ENCODE measurements at places on chromosomes 7 and 10. TPM values are rescaled to one million over a fixed set of nuclear protein-coding genes. Genes with fewer than 3 reads are reported as not detected.
A peak's percentile ranks its signal among the peaks of the same experiment; 100 is the strongest.

THSD7A gene
- 6.9 TPM for total RNA-seq

LIPF gene
- not detected for total RNA-seq

ANKMY2 gene
- total RNA-seq = 18.4 TPM

PCDH15 gene
- total RNA-seq = not detected

PTN gene
- total RNA-seq = 0.48 TPM

TMEM213 gene
- 2.3 TPM for total RNA-seq

CUZD1 gene
- 1.8 TPM for total RNA-seq

ZNF3 gene
- 43.6 TPM for total RNA-seq

MKLN1 gene
- total RNA-seq = 78.1 TPM

GIMAP5 gene
- total RNA-seq = 36.0 TPM

ZMYND11 gene
- total RNA-seq = 96.2 TPM

GRCh38 chr7:15096853-15097252 lies 194.3 kb upstream of the DGKB start:
- no peak for DNase-seq

DNA sequence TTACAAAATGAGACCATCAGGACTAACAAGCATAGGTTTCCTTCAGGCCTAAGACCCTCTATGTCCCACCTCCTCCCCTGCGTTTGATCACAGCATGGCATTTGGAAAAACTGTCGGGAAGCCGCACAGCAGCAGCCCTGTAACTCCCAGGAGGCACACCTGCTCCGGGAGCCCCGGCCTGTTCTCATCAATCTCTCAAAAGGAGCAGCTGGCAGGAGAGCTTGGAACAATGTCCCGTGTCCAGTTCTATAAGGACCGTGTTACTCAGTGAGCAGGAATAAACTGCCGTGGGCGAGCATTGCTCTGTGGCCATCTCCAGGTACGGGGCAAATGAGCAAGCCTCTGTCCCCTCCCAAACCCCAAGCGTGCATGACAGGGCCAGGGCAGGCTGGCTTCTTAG lies 236.9 kb downstream of the SFMBT2 start:
- no peak for DNase-seq

DNA sequence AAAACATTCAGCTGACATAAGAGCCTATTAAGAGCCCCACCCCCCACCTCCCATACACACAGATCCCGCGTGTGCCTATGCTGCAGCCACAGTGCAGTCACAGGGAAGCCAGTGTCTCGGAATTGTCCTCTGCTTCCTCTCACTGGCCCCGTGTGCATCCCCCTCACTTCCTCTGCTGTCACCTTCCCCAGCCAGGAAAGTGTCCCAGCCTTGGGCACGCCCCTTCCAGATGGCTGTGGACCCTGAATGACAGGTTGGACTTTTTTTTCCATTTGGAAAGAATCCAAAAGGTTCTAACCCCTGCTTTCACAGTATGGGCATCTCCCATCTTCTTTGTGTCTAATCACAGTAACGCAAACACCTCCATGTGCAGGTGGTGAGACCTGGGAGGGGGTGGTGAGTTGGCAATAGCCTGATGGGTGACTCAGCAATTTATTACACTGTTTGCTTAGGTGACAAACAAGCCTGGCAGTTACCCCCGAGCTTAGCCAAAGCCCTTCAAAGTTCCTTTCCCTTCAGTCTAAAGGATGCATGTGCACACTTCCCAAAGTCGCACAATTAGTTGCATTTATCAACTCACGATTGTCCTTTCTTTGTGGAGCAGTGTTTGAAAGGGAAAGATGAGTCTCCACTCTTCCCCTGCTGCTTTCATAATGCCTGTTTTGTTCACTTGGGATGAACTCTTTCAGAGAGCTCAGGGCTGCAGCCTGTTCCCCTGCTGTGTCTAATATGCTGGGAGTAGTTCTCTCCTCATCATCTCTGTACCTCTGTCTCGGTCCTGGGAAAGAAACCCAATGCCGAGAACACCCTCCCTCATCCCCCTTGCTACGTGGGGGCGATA lies 67.5 kb upstream of the EFCAB10 start:
- no peak for DNase-seq

DNA sequence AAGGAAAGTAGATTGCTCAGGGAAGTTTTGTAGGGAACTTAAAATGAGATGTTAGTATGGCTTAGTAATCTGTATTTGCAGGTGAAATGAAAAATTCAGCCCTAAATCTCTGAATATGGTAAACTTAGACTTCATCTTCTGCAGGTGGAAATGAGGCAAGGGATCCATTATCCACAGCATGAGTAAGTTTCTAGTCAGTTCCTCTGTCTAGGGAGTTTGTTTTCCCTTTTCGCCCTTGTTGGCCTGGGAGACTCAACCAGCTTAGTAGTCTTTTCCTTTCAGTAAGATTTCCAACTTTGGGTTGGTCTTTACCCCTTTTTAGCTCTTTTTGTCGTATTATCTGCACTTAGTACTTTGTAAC lies 65.6 kb downstream of the ZEB1 start:
- DNase-seq = no peak

- DNase-seq = no peak
Observed at GRCh38 chr10:74586088-74586585, 240.3 kb upstream of the KAT6B start.

- DNase-seq = no peak
Observed at GRCh38 chr7:31443457-31443856, 70.4 kb upstream of the ITPRID1 start.

DNA sequence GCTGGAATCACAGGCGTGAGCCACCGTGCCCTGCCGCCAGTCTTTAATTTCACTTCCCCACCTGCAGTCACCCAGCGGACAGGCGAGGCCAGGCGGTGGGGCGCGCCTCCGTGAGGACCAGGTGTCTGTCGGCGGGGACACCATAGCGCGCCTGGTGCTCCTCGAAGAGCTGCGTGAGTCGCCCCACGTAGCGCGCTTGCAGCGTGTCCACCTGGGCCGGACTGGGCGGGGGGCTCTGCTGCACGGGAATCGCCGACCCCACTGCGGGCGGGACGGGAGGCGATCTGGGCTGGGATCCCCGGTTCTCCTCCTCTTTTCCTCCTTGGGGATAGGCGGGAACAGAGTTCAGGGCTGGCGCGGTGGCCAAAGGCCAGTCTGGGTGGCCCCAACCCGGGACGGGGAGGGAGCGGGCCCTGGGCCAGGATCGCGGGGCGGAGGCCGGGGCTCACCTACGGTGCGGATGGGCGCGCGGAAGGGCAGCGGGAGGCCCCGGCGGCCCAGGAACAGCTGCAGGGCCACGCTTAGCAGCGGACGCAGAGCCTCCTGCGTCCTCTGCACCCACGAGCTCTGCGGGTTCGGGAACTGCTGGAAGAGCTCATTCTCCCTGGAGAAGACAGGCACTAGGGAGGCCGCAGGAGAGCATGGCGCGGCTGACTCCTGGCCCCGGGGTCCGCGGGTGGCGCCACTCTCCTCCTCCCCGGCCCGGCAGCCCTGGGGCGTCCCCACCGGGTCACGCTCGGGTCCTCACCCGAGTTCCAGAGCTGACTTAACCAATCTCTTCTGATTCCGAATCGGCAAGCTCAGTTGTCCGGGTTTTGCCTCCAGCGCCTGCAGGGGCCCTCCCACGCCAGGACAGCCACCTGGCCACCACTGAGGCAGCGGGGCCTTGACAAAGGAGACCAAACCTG lies 1.1 kb upstream of the MOGAT3 start:
- DNase-seq = no peak

DNA sequence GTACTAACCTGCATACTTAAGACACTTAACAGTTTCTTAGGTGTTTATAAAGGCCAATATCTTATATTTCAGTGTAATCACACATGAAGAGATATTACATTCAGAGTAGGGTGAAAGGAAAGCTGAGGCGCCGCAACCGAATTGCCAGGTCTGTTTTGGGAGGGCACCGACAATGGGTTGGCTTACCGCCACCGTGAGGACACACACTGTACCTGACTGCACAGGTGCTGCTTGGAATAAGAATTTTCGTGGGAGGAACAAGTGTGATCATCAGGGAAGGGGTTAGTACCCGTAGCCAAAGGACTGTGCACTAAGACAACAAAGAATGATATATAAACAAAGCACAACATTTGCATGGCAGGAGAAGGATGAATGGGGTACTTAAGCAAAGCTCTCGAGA lies 591.8 kb downstream of the SUGCT start:
- DNase-seq = no peak

DNA sequence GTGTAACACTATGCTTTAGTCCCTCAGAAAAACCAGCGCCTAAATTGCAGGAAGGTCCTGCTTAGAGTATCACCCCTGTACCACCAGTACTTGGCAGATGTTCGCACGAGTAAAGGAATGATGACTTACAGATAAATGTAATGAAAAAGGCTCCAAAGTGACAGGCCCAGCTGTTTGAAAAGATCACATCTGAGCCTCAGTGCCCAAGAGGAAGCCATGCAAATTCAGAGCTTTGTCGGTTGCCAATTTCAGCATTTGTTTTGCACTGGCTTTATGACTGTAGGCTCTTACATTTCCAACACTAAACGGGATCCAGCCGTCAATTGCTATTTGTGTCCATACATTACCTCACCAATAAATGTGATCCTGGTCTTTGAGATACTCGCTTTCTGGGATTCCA lies 60.6 kb upstream of the GAD2 start:
- no peak for DNase-seq

DNA sequence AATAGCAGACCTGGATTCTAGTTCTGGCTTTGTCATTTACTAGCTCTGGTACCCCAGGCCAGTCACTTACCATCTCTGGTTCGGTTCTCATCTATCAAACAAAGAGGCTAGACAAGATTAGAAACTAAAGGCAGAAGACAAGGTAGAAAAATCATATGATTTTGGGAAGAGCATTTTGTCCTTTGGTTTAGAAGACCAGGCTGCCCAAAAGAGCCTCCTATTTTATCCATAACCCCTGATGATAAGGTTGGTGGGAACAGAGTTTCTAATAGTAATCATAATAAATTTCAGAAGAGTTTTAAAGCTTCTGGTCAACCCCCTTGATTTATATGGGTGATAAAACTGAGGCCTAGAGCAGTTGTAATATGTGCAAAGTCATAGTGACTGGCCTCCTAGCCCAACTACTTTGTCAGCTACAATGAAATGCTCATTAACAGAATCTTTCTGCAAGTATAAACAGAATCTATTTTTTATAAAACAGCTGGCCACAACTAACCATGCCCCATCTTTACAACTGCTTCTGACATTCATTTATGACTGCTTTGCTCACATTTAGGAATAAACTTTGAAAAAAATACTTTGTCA lies 23.4 kb downstream of the COX15 start:
- no peak for DNase-seq

GRCh38 chr10:103546401-103546800 lies 52.9 kb downstream of the NEURL1 start:
- peak; percentile 20 for DNase-seq

GRCh38 chr7:36207451-36208291 lies 54.6 kb downstream of the EEPD1 start:
- peak; percentile 47 for DNase-seq

- no peak for DNase-seq
Observed at GRCh38 chr10:48216204-48216505, 58.3 kb downstream of the FRMPD2 start.

GRCh38 chr7:152403726-152404125 lies 32.1 kb downstream of the KMT2C start:
- DNase-seq = no peak

GRCh38 chr10:69202332-69202731 lies 17.8 kb upstream of the HKDC1 start:
- no peak for DNase-seq

GRCh38 chr10:33193701-33194521 lies 140.6 kb downstream of the NRP1 start:
- no peak for DNase-seq

- DNase-seq = no peak
Observed at GRCh38 chr10:111473361-111473760, 396.5 kb downstream of the ADRA2A start.

DNA sequence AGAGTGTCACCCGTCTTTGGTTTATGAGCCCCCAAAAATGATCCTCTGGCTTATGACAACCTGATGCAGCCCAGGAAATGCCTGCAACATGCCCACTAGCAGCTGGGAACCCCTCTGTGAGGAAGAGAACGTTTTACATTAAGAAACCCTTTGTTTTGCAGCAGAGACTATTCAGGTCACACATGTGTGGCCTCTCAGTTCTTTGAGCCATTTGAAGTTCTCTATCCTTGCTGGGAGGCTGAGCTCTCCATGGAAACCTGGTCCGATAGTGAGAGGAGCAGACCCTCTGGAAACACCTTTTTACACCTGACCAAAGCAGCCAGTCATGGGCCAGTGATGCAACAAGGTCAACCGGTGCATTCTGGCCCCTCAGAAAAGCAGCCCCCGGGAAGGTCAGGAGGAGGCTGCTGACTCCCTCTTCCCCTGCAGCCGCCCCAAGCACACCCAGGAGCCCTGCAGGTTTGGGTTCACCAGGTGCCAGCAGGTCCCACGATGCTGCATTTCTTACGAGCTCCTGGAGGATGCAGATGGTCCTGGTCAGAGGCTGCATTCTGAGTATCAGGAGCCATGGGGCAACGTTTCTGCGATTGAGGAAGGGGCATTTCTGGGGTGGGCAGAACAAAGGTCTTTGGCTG lies 134.3 kb downstream of the ZMYND11 start:
- DNase-seq = no peak

GRCh38 chr10:7662522-7662921 lies 4.2 kb downstream of the ITIH5 start:
- DNase-seq = no peak

GRCh38 chr10:595473-595872 lies 94.0 kb downstream of the DIP2C start:
- DNase-seq = no peak

DNA sequence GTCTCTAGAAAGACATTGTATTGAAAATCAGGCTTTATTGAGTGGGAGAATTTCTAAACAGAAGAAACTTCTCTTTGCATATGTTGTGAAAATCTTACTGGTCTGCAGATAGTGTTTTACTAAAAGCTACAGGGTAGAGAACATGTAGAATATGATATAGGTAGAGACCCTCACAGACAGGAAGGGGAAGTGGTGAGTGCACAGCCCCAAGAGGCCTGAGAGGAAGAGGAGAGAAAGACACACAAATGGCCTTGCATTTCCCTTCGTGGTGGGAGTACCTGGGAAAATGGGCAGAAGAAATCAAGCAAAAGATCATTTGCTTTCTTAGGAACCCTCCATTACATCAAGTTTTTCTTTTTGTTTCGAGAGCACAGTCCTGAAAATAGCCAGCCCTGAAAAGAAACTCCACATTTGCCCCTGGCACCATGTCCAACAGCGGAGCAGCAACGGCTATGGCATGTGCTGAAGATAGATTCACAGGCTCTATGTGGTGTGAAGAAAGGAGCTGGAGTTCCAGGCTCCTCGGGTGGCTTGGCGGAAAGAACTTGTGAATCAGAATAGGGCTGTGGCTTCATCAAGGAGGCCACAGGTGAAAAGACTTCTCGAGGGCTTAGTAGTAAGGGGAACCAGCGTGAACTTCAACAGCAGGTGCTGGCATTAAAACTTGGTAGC lies 143.5 kb downstream of the CALCR start:
- DNase-seq = no peak

DNA sequence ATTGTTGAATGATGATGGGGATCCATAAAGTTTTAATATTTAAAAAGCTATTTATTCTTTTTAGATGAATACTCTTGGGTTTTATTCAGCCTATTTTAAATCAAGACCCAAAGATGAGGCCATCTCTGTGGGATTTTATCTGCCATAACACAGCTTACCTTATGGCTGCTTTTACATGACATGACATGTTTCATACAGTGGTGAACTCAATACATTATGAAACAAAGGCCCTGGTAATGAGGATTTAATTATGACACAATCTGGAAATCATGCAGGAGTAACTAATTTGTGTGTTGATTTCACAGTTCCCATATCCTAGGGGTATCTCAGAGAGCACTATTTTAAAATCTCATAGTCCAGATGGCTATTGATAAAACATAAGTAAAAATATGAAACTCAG lies 661.8 kb upstream of the FZD8 start:
- no peak for DNase-seq

All from breast epithelium (tissue), 4 donors.